ENCODE measurements at places on chromosomes 1 and 21. TPM values are rescaled to one million over a fixed set of nuclear protein-coding genes. Genes with fewer than 3 reads are reported as not detected.

RGS1 gene
- total RNA-seq, result 56.8 TPM

DNA sequence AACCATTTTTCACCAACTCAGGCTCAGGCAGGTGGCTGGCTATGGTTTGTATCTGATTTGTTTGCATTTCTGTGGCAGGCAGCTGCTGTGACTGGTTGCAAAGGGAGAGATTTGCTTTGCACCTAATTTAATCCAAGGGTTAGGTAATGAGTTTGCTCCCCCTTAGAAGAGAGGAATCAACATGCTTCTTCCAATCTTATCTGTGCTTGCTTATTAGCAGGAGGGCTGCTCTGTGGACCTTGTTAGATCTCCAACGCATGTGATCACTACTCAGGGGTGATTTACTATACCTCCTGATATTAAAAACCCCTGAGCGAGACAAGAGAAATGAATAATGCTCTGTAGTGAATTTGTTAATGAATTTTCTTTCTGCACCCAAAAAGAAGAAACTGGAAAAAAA lies 20.5 kb downstream of the OLFML3 start:
- no peak overlapping the region for H3K27ac ChIP-seq
- no peak overlapping the region for H3K4me3 ChIP-seq
- no peak for DNase-seq
- no peaks in the 10 kb centered on the region for H3K36me3 ChIP-seq
- no peaks in the 10 kb centered on the region for H3K27me3 ChIP-seq

DNA sequence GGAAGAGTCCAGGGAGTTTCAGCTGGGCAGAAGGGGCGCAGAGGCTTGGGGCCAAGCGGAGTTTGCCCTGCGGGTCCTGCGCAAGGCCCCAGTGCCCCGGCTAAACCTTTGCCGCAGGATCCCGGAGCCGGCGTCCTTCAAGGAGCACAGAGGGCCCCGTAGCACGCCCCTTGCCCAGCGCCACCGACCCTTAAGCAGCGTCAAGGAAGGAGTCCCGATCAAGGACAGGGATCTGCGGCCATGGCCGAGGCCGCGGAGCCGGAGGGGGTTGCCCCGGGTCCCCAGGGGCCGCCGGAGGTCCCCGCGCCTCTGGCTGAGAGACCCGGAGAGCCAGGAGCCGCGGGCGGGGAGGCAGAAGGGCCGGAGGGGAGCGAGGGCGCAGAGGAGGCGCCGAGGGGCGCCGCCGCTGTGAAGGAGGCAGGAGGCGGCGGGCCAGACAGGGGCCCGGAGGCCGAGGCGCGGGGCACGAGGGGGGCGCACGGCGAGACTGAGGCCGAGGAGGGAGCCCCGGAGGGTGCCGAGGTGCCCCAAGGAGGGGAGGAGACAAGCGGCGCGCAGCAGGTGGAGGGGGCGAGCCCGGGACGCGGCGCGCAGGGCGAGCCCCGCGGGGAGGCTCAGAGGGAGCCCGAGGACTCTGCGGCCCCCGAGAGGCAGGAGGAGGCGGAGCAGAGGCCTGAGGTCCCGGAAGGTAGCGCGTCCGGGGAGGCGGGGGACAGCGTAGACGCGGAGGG lies 520 bp downstream of the CLIC6 start:
- no peaks in the 10 kb centered on the region for H3K36me3 ChIP-seq
- peaks cover 6% of the 10 kb centered on the region for H3K27me3 ChIP-seq
- no peak overlapping the region for H3K27ac ChIP-seq
- DNase-seq, result no peak

- no peaks in the 10 kb centered on the region for H3K4me1 ChIP-seq
- no peaks in the 10 kb centered on the region for H3K27me3 ChIP-seq
- no peak for DNase-seq
- H3K36me3 ChIP-seq, result no peaks in the 10 kb centered on the region
Observed at GRCh38 chr1:191913260-191913977, 244.8 kb upstream of the RGS18 start.

GRCh38 chr1:44672254-44672955 lies 1.9 kb downstream of the TMEM53 start:
- no peaks in the 10 kb centered on the region for H3K27me3 ChIP-seq
- no peaks in the 10 kb centered on the region for H3K36me3 ChIP-seq
- no peak overlapping the region for H3K27ac ChIP-seq
- DNase-seq, result no peak
- peaks cover 13% of the 10 kb centered on the region for H3K4me1 ChIP-seq

- H3K4me3 ChIP-seq, result no peak overlapping the region
- no peaks in the 10 kb centered on the region for H3K27me3 ChIP-seq
- no peak overlapping the region for H3K27ac ChIP-seq
- H3K36me3 ChIP-seq, result no peaks in the 10 kb centered on the region
Observed at GRCh38 chr1:207140536-207140935, 36.5 kb downstream of the C4BPA start.

GRCh38 chr1:66176012-66176715 lies 357.8 kb upstream of the SGIP1 start:
- H3K36me3 ChIP-seq, result no peaks in the 10 kb centered on the region
- no peaks in the 10 kb centered on the region for H3K4me1 ChIP-seq
- H3K27ac ChIP-seq, result no peak overlapping the region
- DNase-seq, result no peak
- H3K27me3 ChIP-seq, result no peaks in the 10 kb centered on the region
